ENCODE measurements at places on chromosomes 16 and 17.

DNA sequence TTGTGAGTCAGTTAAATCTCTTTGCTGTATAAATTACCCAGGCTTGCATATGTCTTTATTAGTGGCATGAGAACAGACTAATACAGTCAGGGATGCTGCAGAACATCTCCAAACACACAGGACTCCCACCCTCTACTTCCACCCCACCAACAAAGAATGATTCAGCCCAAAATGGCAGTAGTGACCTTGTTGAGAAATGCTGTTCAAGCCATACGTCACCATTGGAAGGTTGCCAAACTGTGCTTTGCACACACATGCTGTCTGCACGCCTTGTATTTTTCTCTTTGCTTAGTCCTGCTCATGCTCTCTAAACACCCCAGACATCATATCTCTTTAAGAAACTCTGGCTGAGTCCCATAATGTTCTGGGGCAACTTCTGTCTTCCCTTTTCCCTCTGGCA, 589.6 kb downstream of the WWOX start:
- DNase-seq: no peak

DNA sequence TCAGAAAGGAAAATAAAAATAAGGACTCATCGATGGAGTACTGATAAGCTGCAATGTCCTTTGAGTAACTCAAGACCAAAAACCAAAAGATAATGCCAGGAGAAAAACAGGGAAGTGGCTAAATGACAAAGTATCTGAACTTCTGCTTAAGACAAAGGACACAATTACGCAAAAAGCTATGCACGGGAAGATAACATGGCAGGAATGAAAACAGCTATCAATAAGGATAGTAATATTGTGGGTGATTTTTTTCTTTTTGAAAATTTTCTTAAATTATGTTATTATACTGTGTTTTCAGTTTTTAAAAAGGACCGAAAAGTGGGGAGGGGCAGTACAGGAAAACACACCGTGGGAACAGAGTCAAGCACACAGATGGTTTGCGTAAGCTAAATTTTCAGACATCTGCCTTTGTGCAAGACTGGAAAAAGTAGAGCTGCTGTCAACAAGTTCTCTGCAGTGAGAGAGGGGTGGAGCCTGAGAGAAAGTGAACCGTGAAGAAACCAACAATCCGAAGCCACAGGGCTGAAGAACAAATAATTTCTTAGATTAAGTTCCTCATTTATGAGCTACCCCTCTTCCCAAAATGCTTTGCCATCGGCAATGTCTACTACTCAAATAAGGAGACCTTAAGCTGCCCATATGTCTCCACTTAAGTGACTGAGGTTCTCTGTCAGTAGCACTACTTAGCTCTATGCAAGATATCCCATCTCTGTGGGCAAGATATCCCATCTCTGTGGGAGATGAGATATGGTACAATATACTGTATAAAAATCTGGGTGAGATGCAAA, 99.9 kb upstream of the CORO6 start:
- no peak for DNase-seq

DNA sequence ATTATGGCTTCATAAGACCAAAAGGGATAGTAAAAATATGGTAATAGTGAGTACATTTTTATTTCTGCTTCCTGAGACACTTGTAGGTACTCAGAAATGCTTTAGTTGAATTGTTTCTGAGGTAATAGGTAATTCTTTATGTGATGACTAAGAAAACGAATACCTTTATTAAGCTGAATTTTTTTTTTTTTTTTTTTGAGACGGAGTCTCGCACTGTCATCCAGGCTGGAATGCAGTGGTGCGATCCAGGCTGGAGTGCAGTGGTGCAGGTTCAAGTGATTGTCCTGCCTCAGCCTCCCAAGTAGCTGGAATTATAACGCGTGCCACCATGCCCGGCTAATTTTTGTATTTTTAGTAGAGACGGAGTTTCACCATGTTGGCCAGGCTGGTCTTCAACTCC, 1.9 kb downstream of the RAD51C start:
- DNase-seq: no peak

DNA sequence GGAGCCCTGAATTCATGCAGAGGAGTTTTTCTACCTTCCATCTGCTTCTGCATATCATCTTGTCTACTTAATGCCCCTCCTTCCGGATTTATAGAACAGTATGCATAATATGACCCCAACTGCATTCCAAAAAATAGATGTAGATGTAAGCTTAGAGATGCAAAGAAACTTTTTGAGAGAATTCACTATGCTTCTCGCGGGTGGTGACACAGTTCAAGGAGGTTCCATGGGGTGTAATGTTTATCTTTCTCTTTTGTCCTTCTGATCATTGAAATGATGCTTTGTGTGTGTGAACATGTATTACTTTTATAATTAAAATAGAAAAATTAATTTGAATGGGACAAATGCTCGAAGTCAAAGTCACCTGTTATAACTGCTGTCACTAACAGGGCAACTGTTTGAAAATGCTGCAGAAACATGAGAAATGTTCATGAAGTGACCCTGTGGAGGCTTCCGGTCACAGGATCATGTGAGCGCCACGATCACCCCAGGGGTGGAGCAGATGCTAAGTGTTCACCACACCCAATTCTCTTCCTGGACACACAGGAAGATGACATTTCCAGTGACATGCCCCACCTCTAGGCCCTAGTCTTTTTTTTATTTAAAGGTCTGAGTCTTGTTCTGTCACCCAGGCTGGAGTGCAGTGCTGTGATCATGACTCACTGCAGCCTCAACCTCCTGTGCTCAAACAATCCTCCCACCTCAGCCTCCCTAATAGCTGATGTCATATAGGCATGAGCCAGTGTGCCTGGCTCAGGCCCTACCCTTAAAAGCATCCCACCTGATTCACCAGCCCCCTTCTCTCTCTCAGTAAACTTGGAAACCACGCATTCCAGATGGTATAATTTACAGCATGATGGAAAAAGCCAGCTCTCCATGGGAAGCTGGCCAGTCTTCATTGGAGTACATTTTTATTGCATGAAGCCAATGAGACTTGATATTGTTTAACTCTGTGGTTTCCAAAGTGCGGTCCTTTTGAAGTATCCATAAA, 21.0 kb upstream of the AGRP start:
- DNase-seq: no peak

DNA sequence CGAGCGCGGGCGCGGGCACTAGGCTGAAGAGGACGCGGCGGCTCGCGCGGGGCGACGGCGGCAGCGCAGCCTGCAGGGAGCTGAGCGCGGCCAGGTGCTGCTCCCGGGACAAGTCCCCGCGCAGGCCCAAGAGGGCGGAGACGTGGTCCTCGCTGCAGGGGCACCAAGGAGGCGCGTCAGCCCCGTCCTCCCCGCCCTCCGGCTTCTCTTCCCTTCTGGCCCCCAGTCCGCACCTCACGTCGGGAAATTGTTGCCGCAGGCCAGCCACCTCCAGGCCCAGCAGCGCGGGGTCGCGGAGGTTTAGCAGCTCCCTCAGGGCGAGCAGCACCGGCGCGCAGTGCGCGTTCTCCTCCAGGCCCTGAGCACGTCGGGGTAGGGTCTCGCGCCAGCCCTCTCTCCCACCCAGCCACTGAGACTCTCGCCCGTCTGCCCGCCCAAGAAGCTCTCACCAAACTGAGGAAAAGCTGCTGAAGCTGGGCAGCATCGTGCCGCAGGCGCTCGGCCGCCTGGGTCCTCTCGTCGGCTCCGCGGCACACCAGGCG, 761 bp upstream of the MATCAP1 start:
- DNase-seq: no peak

DNA sequence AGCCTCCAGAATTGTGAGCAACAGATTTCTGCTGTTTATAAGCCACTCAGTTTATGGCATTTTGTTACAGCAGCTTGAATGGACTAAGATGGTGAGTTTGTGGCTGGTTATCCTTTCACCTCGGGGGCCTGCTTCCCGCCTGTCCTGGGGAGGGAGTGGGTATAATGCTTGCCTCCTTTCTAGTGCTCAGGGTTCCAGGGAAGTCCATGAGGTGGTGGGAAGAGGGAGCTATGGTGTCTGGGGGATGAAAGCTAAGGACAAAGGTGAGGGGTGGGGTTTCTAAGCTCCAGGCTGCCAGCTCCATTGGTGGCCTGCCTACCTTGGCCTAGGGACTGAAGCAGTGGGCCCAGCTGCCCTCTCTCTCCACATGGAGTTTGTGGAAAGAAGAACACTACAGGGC, 50.2 kb upstream of the SDK2 start:
- DNase-seq: no peak
